ENCODE measurements at places on chromosomes 5 and 9.

DNA sequence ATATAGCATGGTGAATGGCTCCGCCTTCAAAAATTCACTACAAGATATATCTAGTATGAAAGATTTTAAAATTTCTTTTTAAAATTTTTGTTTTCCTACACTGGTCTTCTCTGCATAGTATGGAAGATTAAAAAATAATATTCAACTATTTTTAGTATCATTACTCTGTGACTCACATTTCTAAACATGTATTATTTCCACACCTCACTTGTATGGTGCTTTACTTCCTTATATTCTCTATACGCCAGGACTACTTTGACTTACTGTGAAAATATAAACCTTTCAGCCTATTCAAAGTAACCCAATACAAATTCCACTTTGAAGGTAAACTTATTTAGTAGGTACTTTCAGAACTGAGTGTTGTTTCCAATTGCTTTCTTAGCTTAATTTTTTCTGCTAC, 26.8 kb upstream of the TXNDC8 start:
- DNase-seq = no peak

GRCh38 chr9:122168356-122168755, 8.6 kb downstream of the MORN5 start:
- DNase-seq = no peak

- no peak for DNase-seq
Measured at GRCh38 chr5:378976-379742, 57.6 kb downstream of the AHRR start.

- no peak for DNase-seq
Measured at GRCh38 chr9:15373881-15374280, 48.8 kb upstream of the SNAPC3 start.

GRCh38 chr9:110106661-110107060, 101.3 kb downstream of the C9orf152 start:
- DNase-seq = no peak

Measured in activated T-cell treated with anti-CD3 and anti-CD28 coated beads, Interleukin-2, amount 50 U/mL, for 72 hours (primary cell).